ENCODE measurements at places on chromosomes 1 and 21. TPM values are rescaled to one million over a fixed set of nuclear protein-coding genes. Genes with fewer than 3 reads are reported as not detected.

DNA sequence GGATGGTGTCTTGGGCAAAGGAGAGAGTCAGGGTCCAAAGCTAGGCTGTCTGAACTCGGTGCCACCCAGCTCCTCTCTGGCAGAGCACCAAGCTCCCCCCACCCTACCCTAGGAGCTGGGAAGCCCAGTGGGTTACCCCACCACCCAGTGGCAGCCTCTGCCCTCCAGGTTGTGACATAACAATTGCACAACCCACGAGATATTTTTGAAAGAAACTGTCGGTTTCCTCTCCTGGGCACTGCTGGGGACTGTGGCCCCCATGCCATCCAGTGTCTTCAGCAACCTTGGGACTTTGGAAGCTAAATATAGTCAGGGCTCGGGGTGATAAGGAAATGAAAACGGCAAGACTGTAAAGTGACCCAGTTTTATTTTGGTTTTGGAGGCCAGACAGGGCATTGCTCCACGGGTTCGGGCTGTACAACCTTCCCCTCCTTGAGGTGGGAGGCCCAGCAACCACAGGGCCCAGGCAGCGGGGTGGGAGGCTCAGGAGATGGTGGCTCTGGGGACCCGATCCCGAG is 1.4 kb downstream of the CITED4 start:
- DNase-seq = no peak

- DNase-seq = no peak
Observed at GRCh38 chr1:160429125-160429561, 28.8 kb downstream of the VANGL2 start.

- no peak for DNase-seq
Observed at GRCh38 chr1:119816407-119816806, 5.1 kb upstream of the REG4 start.

DNA sequence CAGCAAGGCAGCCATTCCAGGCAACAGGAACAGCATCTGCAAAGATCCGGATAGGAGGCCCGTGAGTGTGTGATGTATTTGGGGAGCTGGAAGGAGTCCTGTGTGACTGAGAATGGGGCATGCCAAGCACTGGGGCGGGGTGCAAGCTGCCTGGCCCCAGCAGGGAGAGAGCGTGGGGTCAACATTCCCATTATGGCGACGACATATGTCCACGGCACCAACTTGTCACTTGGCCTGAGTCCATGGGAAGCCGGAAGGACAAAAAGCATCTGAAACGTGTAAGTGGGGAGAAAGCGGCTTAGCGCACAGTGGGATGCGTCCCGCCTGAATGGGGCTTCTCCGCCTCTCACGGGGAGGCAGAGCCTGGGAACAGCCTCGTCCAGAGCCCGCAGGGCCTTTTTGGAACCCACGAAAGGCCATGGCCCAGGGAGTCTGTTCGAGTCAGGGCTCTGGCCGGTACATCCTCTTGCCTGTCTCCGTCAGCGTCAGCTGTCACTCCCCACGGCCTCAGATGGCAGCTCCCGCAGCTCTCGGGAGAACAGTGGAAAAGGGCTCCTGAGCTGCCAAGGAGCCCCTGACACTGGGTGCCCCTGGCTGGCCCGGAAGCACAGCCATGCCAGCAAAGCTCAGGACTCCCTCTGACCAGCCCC is 12.4 kb downstream of the EPHB2 start:
- DNase-seq = no peak

GRCh38 chr1:111690306-111690617 is 48.9 kb downstream of the INKA2 start:
- DNase-seq = peak; percentile 74

GRCh38 chr1:201882665-201883132 is 6.0 kb upstream of the SHISA4 start:
- DNase-seq = no peak

DNA sequence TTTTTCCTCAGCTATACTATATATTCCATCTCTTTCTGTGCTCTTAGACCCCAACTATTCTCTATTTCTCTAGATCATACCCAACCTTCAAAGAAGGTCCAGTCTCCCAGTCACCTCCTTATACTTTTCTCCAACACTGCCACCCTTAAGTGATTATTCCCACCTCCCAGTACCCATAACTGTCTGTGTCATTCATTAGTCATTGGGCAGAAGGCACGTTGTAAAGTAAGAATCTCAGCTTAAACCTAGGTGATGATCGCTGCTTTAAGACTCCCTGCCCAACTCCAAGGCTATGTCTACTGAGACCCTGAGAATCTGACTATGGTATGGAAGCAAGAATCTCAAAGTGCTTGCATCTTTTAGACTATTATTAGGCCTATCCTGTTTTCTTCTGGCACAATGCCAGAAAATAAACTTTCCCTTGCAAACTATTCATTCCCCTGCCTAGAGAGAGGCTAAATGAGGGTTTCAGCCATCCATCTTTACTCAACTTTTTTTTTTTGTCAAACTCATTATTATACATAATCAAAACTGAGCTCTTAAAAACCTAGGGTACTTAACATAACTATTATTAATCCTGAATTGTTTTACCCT is 174.3 kb upstream of the DPT start:
- no peak for DNase-seq

DNA sequence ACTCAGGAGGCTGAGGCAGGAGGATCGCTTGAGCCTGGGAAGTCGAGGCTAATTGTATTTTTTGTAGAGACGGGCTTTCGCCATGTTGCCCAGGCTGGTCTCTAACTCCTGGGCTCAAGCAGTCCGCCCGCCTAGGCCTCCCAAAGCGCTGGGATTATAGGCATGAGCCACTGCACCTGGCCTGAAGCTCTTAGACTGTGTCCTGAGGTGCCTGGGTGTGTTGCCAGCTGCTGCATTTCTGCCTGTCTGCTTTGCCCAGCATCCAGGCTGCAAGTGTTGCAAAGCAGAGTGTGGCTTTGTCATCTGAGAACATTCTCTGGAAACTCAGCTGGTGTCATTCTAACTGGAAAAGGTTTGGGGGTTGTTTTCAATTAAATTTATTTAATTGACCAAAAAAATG is 105.0 kb downstream of the HUNK start:
- DNase-seq = no peak

GRCh38 chr1:229279242-229279641 is 8.3 kb downstream of the RAB4A start:
- DNase-seq = no peak

- no peak for DNase-seq
Observed at GRCh38 chr21:45355573-45355972, 49.4 kb upstream of the COL18A1 start.

DNA sequence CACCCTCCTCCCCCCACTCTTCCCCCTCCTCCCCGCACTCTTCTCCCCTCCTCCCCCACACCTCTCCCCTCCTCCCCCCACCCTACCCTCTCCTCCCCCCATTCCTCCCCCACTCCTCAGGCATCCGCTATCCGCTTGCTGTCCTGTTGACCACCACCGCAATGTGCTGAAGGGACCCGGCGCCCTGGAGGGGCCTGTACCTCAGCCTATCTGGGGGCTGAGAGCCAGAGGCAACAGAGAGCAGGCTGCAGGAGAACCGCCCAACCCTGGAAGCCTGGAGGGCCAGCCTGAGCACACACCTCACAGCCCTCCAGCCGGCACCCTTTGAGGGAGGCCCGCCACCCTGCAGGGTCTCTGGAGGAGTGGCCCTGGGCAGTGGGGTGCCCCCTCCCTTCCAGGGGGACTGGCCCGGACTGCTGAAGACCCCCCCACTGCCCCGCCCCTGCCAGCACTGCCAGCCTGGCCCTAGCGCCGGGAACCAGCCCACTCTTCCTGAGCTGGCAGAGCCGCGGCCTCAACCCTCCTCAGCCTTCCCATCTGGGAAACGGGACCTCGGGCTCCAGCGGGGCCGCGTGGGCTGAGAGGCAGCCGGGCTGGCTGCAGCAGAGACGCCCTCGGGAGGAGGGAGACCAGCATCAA is 1.2 kb downstream of the C1QTNF12 start:
- DNase-seq = no peak

The RASAL2 gene
- polyA plus RNA-seq = 14.7 TPM

The AGT gene
- 18.9 TPM for polyA plus RNA-seq

The TTLL7 gene
- polyA plus RNA-seq = not detected

The TRAF3IP3 gene
- polyA plus RNA-seq = not detected

The TSHB gene
- polyA plus RNA-seq = not detected

The SPRR2F gene
- 0.36 TPM for polyA plus RNA-seq

The CD34 gene
- 202 TPM for polyA plus RNA-seq
